ENCODE measurements at places on chromosomes 4 and X.

DNA sequence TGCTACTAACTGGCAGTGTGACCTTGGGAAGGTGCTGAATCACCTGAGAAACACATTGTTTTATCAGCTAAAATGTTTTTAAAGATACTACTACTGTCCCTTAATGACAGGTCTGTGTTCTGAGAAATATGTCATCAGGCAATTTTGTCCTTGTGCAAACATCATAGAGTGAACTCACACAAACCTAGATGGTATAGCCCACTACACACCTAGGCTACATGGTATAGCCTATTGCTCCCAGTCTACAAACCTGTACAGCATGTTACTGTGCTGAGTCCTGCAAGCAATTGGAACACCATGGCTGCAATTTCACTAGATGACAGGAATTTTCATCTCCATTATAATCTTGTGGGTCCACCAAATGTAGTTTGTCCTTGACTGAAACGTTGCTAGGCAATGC lies 101.3 kb upstream of the GUCY1A1 start:
- DNase-seq: no peak

GRCh38 chrX:48937054-48937907 lies 18.5 kb upstream of the PIM2 start:
- DNase-seq: peak; percentile 70

GRCh38 chrX:70445951-70446350 lies 1.3 kb downstream of the DLG3 start:
- peak; percentile 20 for DNase-seq

DNA sequence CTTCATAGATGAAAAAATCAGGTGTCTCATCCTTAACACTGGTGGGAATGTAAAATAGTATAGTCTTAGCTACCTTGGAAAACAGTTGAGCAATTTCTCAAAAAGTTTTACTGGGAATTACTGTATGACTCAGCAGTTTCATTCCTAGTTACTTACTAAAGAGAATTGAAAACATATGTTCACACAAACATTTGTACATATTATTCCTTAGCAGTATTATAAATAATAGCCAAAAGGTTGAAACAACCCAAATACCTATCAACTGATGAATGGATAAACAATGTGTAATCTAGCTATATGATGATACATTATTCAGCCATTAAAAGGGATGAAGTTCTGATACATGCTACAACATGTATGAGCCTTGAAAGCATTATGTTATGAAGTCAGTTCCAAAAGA lies 41.7 kb downstream of the RBM46 start:
- DNase-seq: no peak

GRCh38 chr4:11724731-11725130 lies 296.0 kb upstream of the HS3ST1 start:
- no peak for DNase-seq

GRCh38 chr4:69054578-69055200 lies 41.6 kb upstream of the UGT2B7 start:
- peak; percentile 5 for DNase-seq

GRCh38 chr4:16111533-16111932 lies 27.7 kb upstream of the PROM1 start:
- DNase-seq: no peak

GRCh38 chr4:58617226-58617625 lies 1507.0 kb upstream of the IGFBP7 start:
- DNase-seq: no peak

DNA sequence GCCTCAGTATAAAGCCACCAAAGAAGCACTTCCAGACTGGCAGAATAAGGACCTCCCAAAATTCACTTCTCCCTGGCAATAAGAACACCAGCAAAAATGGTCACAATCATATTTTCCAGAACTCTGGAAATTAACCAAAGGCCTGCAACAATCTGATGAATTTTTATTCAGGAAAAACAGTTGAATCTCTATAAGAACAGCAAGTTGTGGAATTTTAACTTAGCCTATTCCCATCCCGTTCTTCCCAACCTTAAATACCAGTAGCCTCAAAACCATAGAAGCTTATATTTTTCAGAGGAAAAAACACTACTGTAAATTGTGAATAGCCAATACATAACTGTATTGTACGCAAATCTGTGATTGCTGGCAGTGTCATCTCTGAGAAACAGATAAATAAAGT lies 67.9 kb downstream of the COL25A1 start:
- no peak for DNase-seq

GRCh38 chrX:154602766-154603437 lies 16.2 kb downstream of the CTAG1B start:
- no peak for DNase-seq

DNA sequence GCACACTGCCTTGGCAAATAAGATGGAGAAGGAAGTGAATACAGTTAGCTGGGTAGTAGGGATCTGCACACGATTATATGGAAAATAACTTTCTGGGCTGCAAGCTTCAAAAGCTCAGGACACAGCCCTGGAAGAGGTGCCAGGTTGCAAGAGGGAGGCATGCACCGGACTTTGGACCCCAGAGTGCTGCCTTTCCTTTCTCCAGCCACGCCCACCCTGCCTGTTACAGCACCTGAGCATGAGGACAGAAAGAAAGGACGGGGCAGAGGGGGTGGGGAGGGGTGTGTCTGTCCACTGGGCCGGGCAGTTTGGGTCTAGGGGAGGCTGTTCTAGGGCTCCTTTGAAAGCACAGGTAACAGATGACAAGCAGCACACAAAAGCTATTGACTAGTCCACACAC lies 152.8 kb downstream of the ENPP6 start:
- no peak for DNase-seq

GRCh38 chr4:69617083-69617694 lies 22.3 kb downstream of the UGT2A2 start:
- DNase-seq: no peak

- DNase-seq: no peak
Measured at GRCh38 chrX:49850028-49850427, 20.9 kb downstream of the PAGE4 start.

DNA sequence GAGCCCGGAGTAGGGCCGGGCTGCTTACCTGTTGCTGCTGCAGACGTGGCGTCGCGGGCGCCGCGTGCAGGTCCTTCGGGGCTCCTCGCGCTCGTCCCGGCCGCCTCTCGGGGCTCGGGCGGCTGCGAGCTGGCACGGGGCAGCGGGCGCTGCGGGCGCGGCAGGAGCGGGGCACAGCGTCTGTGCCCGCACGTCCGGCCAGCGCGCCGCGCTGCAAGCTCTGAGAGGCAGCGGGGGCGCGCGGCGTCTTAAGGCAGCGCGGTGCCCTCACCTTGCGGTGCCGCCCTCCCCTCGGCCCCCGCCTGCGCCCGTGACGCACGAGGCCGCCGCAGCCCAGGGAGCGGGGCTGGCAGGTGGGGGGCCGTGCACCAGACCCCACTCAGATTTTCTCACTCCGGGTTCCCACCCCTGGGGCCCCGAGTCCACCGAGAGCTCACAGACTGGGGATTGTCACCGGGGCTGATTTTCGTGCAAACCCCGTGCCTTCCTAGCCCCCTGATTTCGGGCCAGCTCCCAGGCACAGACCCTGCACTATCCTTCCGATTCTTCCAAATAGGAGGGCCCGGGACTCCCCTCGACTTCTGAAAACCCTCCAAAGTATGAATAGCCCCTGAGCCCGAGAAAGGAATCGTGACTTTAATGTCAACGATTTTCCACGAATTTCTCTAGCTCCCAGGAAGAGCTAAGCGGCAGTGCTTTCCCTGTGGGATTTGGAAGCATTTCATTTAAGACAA lies at the start of gene GPR101:
Gene GPR101 (minus strand): TSS at position 222 of the 734 bp plus-strand sequence. CDS start 2,321 bp downstream, outside the sequence.
- DNase-seq: no peak

GRCh38 chrX:131734621-131735020 lies 190.7 kb downstream of the OR13H1 start:
- no peak for DNase-seq

- no peak for DNase-seq
Measured at GRCh38 chr4:54165438-54165837, 63.7 kb upstream of the PDGFRA start.

- no peak for DNase-seq
Measured at GRCh38 chr4:89056292-89056952, 563 bp downstream of the FAM13A start.

DNA sequence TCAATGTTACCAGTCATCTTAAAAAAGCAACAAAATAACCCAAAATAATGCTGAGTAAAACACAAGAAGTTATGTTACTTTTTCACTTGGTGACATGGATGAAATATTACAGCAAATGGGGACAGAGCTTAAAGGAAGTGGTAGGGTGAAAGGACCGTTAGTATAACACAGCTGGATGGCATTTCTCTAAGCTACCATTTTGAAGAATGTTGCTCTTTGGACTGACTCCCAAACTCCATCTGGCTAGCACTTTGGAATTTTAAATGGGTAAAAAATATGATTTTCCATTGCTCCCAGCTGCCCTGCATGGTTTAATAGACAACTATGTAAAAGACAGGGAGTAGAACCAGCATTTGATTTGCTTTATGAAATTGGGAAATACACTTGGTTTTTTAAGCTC lies 27.6 kb downstream of the CLCN5 start:
- no peak for DNase-seq

- DNase-seq: no peak
Measured at GRCh38 chr4:7959078-7959477, 19.4 kb upstream of the AFAP1 start.

DNA sequence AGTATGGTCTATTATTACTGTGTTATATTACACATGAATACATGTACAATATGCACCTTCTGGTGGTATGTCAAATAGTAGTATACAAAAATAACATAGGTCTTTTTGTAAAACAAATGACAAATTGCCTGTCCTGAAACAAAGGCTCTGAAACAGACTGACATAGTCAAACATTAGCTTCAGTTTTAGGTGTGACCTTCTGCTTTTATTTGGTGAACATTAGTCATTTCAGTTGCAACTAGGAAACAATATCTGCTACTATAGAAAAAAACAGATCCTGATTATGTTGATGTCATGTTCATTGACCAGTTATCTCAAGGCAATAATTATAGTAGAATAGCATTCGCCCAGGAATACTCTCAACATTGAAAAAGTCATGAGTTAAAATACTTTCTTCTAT lies 123.0 kb downstream of the CHRNA9 start:
- DNase-seq: no peak

- no peak for DNase-seq
Measured at GRCh38 chrX:131257367-131257766, 31.7 kb downstream of the IGSF1 start.

DNA sequence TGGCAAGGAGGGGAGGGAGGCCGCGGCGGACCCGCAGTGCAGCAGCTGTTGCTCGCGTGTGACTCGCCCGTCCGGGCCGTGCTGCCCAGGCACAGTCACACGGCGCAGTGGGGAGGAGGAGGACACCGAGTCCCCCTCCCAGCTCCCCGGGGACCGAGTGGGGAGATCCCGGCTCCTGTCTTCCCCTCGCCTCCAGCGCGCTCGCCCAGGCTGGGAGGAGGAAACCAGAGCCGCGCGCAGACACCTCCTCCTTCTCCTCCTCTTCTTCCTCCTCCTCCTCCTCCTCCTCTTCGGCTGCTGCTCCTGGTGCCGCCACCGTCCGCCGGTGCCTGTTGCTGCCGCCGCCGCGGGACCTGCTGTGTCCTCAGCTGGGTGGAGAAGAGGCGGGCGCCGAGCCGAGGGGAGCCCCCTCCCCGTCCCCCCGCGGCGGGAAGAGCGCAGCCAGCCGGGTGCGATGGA lies at the start of gene TBC1D1:
Gene TBC1D1 (plus strand): TSS at position 284 of the 459 bp plus-strand sequence. CDS start 11,012 bp downstream, outside the sequence.
- DNase-seq: peak; percentile 72

DNA sequence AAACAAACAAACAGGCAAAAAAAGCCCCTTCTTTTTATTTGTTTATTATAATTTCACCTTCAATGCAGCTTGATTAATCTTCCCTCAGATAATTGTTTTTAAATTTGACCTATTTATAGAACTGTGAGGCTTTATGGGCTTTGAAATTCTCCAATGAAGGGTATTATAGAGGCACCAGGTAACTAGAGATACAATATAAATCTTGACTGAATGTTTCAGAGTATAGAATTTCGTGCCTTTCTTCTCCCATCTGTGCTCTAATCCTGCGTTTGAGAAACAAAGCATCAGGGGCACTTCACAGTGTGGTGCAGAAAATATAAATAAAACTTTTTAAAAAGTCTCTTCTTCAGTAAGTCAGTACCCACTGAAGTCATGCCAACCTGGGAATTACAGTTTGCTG lies 120.9 kb downstream of the ANKRD50 start:
- DNase-seq: no peak

DNA sequence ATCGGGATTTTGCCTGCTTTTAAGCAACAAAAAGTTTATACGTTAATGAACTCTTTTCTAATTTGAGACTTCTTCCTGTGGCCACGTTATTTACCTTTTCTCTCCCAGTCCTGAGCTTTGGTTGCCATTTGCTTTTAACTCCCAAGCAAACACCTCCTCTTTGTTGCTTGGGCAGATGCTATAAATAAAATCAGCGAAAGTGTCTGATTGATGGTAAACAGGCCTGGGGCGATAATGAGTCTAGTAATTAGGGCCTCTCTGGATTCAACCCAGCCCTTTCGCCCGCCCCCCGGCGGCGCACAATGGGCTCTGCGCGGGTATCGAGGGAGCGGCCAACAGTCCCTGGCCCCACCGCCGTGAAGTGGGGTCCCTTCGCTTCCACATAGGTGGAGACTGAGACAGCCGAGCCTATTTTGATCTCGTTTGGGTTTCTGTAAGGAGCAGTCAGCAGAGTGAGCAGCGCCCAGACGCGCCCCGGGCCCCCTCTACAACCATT lies 790 bp downstream of the CLGN start:
- DNase-seq: peak; percentile 22

DNA sequence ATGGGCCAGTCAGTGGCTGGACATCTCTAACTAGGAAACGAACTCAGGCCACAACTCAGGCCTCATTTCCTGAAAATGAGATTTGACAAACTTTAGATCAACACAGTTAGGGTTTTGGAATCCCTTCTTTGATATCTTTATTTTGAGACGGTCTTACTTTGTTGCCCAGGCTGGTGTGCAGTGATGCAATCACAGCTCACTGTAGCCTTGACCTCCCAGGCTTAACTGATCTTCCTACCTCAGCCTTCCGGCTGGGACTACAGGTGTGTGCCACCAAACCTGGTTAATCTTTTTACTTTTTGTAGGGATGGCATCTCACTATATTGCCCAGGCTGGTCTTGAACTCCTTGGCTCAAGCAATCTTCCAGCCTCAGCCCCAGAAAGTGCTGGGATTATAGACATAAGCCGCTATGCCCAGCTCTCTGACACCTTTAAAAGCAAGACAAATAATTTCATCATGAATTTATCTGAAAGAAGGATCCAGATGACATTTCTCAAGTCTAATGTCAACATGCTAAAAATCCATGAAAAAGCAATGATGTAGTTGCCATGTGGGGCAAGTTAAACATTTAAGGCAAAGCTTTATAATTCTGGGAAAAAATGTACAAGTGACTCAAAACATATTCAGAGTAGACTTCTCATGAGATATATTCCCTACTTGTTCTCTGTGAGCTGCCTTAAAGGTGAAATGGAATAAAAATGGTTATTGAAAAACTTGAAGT lies 89.1 kb upstream of the CBR4 start:
- DNase-seq: no peak

GRCh38 chr4:169024762-169025161 lies 14.7 kb upstream of the CBR4 start:
- peak; percentile 66 for DNase-seq

DNA sequence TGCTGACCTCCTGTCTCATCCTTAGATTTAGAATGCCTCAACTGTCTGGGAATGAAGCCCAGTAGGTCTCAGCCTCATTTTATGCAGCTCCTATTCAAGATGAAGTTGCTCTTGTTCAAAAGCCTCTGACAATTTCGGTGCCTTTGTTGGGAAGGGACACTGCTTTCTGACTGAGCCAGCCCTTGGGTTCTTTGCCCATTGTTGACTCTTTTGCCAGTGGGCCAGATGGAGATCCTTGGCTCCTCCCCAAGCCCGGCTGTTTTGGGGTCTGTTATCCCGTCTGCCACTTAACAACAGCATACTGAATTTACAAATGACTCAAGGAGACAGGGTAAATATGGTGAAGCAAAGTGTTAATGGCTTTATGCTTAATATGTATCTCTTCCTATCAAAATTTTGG lies 58.3 kb upstream of the PRKX start:
- DNase-seq: no peak

GRCh38 chr4:73259571-73260090 lies 1.0 kb upstream of the ANKRD17 start:
- peak; percentile 17 for DNase-seq
